ENCODE measurements at places on chromosomes 2 and 18. TPM values are rescaled to one million over a fixed set of nuclear protein-coding genes. Genes with fewer than 3 reads are reported as not detected.

Gene LRRC30
- total RNA-seq = not detected

Gene SCYGR7
- total RNA-seq = not detected

Gene NYAP2
- total RNA-seq = not detected

Gene ALPG
- total RNA-seq = not detected

Gene ERBB4
- not detected for total RNA-seq

Gene APCDD1
- total RNA-seq = 2.2 TPM

Gene CCL20
- total RNA-seq = 2.2 TPM

Gene ZNF892
- total RNA-seq = 2.8 TPM

Gene MLPH
- 27.2 TPM for total RNA-seq

Gene PROM2
- 0.17 TPM for total RNA-seq

Gene SCN1A
- total RNA-seq = not detected

Gene KCNE4
- total RNA-seq = 2.0 TPM

Gene COLEC12
- 14.8 TPM for total RNA-seq

Gene LRATD1
- total RNA-seq = 1.3 TPM

Gene CLIP4
- 18.0 TPM for total RNA-seq

Gene GAREM2
- 0.45 TPM for total RNA-seq

Gene EN1
- 0.17 TPM for total RNA-seq

Gene LYPD1
- total RNA-seq = 0.34 TPM

Gene EEF1B2
- 608 TPM for total RNA-seq

Gene GALNT3
- total RNA-seq = 0.84 TPM

Gene ANKRD30B
- total RNA-seq = not detected

Gene IMMT
- 81.5 TPM for total RNA-seq

Gene INHA
- not detected for total RNA-seq

Gene RAB10
- total RNA-seq = 74.2 TPM

Gene POTEJ
- not detected for total RNA-seq

Gene TANC1
- total RNA-seq = 13.1 TPM

Gene SLC30A3
- 0.34 TPM for total RNA-seq

Gene BMP10
- total RNA-seq = not detected

Gene SKOR2
- not detected for total RNA-seq

Gene CRYBA2
- not detected for total RNA-seq

Gene HOXD8
- not detected for total RNA-seq

Gene KCNJ13
- total RNA-seq = not detected

Gene SUMO1
- 111 TPM for total RNA-seq
